ENCODE measurements at places on chromosomes 12 and 14.

DNA sequence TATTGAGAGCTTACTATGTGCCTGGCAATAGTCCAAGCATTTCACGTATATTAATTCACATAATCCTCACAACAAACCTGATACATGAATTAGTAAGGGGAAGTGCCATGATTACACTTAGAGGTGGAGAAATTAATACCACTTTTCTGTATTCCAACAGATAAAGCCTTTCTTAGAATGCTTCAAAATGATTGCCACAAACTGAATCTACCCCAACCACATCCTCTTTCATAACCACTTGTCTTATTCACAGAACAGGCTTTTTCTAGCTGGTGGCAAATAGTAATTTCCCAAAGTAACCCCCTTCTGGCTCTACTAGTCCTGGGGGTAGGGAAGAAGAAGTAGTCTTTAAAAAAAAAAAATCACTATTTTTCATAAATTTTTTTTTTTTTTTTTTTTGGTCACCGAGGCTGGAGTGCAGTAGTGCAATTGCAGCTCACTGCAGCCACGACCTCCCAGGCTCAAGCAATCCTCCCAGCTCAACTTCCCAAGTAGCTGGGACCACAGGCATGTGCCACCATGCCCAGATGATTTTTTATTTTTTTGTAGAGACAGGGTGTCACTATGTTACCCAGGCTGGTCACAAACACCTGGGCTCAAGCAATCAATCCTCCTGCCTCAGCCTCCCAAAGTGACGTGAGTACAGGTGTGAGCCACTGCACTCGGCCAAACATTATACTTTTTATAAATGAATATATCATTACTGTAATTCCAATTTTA, 59.0 kb upstream of the ARID2 start:
- no peak for DNase-seq

DNA sequence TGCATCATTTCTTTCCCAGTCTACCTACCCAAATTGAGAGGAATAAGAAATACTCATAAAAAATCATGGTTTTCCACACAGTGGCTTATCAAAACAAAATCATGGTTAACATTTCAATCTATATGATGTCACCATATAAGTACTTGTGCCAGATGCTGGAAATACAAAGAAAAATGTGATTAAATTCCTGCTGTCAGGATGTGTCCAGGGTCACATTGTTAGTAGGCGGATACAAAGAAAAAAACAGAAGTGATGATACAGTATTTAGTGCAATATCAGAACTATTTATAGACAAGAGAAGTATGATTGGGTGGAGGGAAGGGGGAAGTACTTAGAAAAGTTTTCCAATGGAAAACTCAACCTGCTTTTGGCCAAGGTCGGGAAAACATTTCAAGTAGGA, 47.0 kb upstream of the OR6J1 start:
- no peak for DNase-seq

DNA sequence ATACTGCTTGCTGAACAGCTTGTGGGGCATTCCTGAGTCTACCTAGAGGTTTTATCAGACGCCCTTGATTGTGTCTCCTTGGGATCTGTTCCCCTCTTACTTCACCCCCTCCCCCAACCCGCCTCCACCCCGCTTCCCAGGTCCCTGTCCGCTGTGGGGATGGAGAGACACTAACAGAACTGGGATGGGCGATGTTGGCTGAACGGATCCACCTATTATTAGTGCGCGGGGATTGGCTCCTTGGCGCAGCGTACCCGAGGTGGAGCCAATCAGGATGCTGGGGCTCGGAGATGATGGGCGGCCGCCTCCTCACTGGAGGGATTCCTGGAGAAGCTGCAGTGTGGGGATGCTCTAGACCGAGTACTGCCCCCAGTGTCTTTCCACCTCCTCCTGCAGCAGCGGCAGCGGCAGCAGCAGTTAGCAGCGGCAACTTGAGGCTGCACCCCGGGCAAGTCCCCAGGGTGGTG, at the start of gene SYT1:
TSS of gene SYT1 (plus strand) at position 372 of the 467 bp plus-strand sequence.
- peak; percentile 87 for DNase-seq

DNA sequence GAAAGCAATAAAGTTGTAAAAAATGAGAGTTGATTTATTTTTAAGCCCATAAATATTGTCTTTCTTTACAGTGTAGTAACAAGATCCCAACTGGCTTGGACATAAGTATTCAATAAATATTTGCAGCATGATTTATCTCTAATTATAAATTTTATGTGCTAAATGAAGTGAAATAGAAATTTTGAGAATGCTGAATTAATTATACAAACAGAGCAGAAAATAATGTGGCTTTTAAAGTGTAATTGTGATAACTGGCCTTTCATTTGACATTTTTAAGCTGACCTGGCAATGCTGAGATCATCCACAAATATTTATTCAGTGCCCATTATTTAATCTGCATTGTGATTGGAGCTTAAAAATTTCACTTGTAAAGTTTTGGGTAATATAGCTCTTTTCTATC, 201.6 kb upstream of the NAV3 start:
- no peak for DNase-seq

DNA sequence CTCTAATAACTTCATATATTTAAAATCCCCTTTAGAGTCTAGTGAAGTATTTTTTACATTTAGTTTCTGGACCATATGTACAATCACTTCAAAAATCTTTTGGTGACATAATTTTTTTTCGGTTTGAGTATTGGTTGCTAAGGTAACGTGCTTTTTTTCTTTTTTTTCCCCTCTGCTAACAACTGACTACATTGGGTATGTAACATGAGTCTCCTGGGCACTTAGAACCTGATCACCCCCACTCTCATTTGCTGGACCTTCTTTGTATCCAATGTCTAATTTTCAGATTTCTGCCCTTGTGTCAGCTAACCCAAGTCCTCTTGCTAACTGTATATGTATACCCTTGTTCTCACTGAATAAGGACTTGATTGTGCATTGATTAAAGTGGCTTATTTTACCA, 592.9 kb upstream of the FLRT2 start:
- DNase-seq: no peak

GRCh38 chr14:64952598-64953309, 10.2 kb upstream of the GPX2 start:
- no peak for DNase-seq

DNA sequence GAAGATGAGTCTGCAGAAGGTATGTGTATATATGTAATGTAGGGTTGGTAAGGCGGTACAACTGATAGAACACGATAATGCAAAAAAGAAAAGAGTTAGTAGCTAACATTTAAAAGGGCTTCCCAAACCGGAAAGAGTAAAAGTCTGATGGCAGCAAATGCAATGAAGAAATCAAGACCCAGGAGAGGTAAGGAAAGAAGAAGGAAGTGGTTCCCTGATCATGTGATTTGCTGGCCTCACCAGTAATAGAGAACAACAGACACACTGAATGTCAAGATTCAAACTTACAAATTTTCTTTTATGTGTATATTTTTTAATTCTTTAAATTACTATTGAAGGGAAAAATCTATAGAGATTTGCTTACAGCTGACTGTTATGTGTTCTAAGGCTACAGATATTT, 18.4 kb downstream of the ZFC3H1 start:
- DNase-seq: no peak

DNA sequence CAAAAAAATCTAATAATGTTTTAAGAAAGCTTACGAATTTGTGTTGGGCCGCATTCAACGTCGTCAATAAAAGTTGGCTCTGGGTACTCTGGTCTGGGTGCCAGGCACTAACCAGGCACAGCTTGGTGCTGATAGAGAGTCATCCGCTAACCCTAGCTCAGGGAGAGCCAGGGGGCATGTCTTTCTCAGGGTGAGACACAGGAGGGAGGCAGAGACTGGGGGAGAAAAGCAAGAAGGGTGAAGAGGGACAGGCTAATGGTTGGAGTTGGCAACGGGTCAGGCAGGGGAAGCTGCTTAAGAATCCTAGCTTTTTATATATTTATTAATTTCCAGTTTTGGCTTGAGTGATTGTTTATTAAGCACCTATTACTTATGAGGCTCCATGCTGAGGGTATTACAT, 105.0 kb downstream of the CMKLR1 start:
- DNase-seq: no peak

DNA sequence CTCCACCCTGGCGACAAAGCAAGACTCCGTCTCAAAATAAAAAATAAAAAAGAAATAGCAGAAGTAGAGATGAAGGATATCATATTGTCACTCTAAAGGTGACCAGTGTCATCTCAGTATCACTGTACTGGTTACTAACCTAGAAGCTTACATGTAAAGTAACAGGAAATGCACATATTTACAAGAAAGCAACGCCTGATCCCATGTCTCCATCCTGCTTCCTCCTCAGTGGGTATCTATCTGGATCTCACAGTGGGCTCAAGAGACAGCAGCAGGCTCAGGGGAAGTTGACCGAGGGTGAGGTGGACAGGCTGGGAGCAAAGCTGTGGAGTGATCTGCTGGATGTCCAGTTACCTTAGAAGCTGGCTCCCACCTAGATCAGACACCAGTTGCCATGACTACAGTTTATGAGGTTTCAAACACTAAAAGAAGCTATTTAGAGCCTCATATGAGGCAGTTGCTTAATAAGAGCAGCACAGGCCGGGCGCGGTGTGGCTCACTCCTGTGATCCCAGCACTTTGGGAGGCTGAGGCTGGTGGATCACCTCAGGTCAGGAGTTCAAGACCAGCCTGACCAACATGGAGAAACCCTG, 10.5 kb downstream of the MTRFR start:
- DNase-seq: no peak

DNA sequence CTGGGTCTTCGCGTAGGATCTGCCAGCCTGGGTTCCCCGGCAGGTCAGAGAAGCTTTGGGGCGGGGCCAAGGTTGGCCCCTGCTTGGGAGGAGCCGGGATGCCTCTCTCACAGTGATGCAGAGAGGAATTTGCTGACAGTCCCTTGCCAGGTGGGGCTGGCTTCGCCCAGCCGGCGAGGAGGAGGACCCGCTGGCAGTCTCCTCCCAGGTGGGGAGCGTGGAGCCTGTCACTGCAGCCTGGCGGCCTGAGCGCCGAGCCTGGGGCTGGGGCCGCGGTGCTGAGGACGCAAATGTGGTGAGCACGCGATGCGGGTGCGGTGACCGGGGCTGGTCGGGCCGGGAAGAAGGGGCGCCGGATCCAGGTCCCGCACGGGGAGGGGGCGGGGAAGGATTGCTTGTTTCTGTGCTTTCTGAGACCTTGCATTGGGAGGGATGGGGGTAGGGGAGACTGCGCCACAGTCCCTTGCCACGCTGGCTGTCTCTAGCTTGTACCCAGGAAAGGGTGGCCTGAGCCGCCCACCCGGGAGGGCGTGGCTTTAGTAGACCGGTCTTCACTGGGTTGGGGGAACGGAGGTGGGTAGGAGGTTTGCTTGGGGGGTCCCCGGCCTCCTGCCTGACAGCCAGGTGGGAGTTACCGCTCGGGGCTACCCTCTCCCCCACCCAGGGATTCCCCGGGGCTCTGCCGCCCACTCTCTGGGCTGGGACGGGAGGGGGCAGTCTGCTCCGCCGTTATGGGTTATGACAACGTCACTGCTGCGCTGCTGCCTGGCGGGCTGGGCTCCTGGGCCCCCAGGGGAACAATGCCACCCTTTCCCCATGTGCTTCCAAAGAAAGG, at the start of gene TMEM63C:
TSS of gene TMEM63C (plus strand) at position 196 of the 835 bp plus-strand sequence. CDS start 37,016 bp downstream, outside the sequence.
- DNase-seq: peak; percentile 70

GRCh38 chr12:127130506-127131124, 1136.4 kb upstream of the TMEM132C start:
- no peak for DNase-seq

DNA sequence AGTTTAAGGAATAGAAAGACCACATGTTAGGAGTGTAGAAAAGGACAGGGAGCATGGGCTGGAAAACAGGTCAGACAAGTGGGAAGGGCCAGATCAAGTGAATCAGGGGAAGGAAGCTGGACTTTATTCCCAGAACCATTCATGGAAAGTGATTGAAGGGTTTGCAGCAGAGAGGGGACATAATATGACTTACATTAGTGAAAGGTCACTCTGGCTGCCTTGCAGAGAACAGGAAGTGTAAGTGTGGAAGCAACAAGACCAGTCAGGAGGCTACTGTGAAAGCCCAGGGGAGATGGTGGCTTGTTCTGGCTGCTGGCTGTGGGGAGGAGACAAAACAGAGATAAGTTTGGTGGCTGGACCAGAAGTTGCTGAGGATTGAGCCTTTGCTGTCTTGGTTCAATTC, 69.1 kb downstream of the VCPKMT start:
- no peak for DNase-seq

DNA sequence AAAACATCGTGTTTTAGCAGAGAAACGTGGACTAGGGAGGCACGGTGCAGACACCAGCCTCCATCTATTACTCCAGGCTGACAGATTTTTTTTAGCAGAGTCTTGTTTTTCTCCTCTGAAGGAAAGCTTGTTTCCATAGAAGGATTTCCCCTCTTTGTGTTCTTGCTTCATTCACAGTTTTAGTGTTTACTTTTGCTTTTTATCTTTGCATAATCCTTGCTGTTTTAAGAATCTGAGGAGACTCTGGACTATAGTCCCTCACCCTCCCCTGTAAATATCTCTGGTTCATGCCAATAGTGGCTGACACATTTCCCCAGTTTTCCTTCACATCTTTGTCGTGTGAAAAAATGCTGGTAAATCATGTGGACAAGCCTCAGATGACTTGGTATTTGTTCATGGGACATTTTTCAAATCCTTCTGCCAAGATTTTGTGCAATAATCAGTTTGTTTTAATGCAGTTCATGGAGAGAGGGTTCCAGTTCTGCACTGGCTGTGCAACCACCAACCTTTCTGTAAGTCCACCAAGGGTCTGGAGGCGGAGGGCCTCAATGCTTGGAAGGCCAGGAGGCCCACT, 39.9 kb upstream of the TMCC3 start:
- no peak for DNase-seq

DNA sequence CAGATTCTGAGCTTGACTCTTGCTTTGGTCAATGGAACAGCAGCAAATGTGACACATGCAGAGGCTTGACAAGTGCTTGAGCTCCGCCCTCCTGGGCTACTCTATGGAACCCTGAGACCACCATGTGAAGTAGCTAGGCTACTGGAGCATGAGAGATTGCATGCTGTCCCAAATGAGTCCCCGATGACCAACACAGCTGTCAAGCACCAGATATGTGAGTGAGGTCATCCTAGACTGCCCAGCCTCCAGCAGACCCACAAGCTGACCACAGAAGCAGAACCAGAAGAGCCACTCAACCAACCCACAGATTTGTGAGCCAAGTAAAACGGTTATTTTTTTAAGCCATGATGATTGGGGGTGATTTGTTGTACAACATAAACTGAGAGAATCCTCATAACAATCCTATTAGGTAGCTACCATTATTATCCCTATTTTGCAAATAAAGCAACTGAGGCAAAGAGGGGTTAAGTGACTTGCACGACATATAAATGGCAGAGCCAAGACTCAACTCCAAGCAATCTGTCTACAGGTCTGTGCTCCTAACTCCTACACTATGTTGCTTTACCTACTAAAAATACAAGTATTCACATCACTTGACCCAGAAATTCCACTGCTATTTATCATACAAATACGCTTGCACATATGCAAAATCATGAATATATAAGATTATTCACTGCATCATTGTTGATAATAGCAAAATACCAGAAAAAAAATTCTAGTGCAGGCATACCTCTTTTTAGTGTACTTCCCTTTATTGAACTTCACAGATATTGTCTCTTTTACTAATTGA, 136.2 kb downstream of the NDUFA12 start:
- no peak for DNase-seq

GRCh38 chr12:88362439-88362838, 217.8 kb downstream of the KITLG start:
- no peak for DNase-seq

Measured in occipital lobe (tissue), 3 donors.